NCI-H1436 (cell line): ENCODE measurements at places on chromosomes 4 and X.

DNA sequence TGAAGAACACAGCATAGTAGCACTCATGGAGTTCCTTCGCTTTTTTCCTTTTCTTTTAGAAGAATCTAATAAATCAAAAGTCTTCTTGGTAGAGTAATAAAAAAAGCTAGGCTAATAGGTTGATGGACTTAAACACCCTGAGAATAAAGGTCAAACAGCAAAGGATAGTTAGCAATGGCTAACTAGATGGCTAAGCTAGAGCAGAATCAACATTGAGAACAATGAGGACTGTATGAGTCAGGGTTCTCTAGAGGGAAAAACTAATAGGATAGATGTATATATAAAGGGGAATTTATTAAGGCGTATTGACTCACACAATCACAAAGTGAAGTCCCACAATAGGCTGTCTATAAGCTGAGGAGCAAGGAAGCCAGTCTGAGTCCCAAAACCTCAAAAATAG is 550.9 kb downstream of the GLUD2 start:
- no peak for DNase-seq

DNA sequence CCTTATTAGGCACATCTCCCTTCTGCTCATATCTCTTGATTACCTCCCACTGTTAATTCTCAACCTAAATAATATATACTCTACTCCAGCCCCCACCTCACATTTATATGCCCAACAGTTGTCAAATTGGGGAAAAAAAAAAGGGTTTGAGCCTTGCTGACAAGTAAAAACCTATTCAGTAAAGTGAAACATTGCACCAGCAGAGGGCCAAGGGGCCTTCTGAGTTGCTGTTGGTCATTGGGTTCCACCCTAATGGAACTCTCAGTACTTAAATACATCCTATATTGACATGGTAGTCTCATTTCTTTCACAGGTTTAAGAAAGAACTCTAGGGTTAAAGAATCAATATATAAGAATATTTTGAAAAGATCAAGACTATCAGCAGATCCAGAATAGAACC is 362.2 kb downstream of the SMARCA1 start:
- no peak for DNase-seq

- DNase-seq: no peak
Observed at GRCh38 chr4:122639181-122639580, 18.3 kb upstream of the IL21 start.

- no peak for DNase-seq
Observed at GRCh38 chr4:185529413-185529812, 5.9 kb downstream of the PDLIM3 start.

DNA sequence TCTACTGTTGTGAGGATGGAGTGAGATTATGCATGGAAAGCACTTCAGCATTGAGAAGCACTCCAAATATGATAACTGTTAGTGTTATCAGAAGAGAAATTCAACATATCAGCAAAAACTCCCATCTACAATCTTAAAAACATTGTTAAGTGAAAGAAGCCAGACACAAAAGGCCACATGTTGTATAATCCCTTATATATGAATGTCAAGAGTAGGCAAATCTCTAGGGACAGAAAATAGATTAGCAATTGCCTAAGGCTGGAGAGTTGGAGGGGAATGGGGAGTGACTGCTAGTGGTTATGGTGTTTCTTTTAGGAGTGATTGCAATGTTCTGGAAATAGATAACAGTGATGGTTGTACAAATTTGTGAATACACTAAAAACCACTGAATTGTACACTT is 122.5 kb upstream of the LNX1 start:
- no peak for DNase-seq

DNA sequence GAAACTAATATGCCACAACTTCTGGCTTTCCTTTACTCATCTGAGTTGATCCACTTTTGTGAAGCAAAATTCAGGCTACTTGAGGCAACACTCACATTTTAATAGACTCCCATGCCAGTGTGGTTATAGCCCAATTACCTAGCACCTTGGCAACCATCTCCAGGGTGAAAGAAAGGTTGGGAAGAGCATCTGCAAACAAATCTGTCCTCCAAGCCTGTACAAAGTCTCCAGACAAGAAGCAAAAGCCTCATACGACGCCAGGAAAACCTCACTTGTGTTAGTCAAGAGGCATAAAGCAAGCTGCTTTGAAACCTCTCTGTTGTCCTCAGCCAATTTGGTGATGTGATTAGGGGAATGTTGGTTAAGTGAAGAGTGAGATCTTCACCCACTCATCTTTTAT is 246.6 kb downstream of the THOC2 start:
- DNase-seq: no peak

DNA sequence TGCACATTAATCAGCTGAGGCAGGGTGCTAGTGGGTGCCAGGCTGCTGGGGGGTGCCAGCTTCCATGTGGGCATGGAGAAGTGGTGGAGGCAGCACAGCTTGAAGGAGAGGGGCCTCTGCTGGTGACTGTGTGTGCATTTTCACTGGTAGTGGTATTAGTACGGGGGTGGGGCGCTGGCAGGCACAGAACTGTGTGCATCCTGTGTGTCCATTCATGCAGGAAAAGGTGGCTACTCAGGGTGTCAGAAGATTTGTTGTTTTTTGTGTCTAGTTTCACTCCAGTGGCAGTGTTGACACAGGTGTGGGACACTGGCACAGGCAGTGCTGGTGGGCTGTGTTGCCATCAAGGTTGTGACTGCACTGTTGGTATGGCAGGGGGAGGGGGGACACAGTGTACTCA is 1303.6 kb downstream of the FAM133A start:
- DNase-seq: no peak

- no peak for DNase-seq
Observed at GRCh38 chr4:186765138-186765537, 41.5 kb upstream of the FAT1 start.

GRCh38 chr4:145954924-145955339 is 16.3 kb upstream of the ZNF827 start:
- no peak for DNase-seq

DNA sequence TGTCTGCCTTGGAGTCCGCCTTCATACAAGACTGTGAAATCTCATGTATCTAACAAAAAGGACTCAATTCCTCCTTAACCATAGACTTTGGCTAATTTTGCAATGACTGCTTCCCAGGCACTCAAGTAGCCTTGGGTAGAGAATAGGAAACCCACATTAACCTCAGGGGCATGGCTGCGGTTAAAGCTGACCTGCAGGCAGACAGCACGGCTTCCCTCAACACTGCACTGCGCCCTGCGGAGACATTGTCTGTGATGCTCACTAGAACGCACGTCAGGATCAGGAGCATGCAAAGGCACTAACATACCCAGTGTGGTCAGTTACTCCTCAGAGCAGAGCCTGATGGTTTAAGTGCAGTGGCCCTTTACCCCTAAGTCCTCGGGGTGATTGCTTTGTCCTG is 10.3 kb upstream of the GPR143 start:
- DNase-seq: no peak

- no peak for DNase-seq
Observed at GRCh38 chrX:8304668-8305067, 133.6 kb upstream of the VCX2 start.

GRCh38 chr4:1764670-1765069 is 28.4 kb upstream of the FGFR3 start:
- DNase-seq: no peak

- no peak for DNase-seq
Observed at GRCh38 chrX:10929747-10930146, 181.4 kb upstream of the HCCS start.

DNA sequence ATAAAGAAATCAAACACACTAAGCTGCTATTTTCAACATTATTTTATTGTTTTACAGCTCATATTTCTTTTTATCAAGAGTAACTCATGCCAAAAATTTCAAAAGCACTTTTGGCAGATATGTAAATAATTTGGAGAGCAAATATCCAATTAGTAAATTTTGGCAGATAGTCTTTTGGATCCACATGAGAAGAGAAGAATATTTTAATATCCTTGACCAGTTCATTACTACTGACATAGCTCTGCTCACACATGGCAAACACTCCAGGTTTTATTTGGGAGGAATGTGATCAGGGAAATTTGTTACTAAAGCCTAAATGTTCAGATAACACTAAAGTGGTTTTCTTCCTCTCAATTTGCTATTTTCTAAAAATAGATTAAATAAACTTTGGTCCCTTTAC is 1054.3 kb downstream of the FAT4 start:
- no peak for DNase-seq

- no peak for DNase-seq
Observed at GRCh38 chr4:2273221-2273620, 11.3 kb upstream of the MXD4 start.

GRCh38 chr4:5756271-5756670 is 45.3 kb downstream of the EVC start:
- no peak for DNase-seq

DNA sequence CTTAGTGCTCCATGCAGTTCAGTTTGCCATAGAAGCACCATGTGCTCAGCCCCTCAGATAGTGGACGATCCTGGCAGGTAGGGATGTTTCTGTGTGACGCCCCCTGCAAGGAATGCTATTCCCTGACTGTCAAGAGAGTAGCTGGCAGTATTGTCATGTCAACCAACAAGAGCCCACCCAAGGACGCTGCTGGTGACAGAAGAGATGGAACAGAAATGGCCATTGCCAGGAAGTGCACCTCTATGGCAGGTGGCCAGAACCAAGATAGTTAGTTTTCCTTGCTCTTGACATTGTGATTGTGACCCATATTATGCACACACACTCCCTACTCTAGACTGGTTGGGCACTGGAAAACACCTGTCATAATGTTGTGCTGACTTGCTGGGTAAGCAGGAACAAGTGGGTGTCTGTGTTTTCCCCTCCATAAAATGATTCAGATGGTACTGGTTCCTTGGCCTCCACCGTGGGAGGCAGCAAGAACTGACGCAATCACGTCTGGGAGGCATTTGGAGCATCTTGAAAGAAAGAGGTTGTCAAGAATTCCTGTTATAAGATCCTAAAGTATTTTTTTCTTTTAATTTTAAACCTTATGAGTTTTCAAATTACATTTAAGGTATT is 507.9 kb downstream of the MID1IP1 start:
- no peak for DNase-seq

DNA sequence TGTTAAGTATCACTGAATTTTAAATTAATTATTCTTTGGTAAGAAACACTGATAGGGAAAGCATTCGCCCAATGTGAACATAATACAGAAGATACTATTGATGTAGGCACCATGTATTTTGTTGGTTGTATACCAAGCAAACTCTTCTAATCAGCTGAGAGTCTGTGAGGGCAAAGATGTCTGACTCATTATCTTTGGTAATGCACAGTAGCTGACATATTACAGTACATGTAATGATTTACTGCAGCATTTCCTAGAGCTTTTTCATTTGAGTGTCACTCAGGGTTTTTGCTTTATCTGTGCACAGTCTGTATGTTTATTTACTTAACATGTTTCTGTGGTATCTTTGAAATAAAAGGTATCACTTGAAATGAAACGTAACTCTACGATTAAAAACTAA is 49.2 kb downstream of the CENPVL3 start:
- DNase-seq: no peak

DNA sequence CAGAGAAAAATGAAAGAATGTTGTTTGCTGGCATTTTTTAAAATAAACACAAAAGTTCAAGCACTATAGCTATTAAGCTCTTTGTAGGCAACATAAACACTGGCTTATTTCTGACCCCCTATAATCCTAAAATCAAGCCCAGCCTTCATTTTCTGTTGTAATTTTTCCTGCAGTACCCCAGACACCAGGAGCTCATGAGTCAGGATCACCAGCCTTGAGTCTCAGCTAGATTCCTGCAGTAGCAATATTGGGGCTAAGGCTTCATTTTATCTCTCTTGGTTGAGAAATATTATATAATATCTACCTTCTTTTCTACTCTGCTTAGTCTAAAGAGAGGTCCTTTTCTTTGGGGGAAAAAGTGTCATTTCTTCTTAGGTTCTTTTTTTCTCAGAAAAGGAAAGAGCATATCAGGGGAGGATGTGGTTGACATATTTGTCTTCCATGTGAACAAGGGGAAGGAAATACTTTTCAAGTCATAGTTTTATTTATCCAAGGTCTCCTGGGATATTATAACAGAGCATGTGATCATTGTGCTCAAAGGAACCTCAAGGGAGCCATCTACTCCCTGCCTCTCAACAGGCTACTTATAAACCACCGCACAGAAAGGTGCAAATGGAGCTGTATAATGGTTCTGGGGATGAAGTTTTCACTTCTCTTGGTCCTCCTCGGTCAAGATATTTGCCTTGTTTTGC is 678.3 kb upstream of the NR3C2 start:
- no peak for DNase-seq

DNA sequence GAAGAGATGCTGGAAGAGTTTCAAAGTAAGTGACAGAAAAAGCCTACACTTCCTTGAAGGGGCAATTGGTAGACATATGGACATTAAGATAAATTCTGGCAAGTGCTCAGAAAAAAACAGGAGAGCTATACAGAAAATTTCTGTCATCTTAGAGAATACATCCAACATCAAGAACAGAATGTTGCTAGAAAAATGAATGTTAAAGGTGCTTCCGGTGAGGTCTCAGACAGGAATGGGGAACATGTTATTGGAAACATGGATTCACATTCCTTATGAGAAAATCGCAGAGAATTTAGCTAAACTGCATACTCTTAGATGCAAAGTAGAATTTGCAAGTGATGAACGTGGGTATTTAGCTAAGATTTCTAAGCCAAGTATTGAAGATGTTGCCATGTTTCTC is 9.5 kb downstream of the XAGE1B start:
- no peak for DNase-seq

DNA sequence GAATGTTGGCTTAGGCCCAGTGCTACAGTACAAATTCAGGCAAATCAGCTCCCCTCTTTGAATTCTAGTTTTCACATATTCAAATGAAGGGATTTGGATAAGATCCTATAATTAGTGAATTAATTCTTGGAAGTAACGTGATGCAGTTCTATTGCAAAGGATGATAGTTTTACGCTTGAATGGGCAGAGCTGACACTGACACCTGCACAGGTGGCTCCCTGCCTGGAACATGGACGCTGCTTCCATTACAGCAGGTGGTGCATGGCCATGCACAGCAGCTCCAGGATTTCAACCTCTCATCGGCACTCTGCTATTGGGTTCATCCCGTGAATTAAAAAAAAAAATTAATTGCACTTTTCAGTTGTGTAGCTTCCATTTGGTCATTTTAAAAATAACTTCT is 28.4 kb upstream of the RPS6KA6 start:
- peak; percentile 29 for DNase-seq

DNA sequence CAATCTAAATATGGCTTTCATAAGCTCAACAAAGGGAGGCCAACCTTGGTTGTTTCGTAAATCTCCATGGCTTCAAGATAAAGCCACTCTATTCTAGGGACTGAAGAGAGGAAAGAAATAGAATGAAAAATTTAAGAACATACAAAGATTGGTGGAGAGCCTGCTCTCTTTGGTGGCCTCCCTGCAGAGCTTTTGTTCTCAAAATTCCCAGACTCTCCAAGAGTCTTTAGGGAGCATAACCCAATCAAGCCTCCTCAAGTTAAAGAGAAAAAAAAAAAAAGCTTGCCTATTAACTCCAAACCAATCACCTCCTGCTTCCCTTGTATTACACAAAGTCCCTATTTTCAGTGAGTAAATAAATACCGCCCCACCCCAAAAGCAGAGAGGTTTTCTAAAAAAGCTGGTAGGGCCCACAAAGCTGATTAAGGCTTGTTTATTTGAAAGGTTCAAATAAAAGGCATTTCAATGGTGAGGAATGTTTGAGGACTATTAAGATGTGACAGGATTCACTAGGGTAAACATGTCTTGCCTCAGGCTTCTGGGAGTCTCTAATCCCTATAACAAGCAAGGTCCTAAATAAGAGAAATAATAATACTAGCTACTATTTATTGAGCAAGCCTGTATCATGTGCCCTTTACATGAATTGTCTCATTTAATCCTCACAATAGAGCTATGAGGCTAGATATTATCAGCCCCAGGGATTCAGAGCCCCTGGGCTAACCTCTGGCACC is 71.6 kb downstream of the GPC3 start:
- DNase-seq: no peak

- no peak for DNase-seq
Observed at GRCh38 chrX:102976793-102977495, 39.9 kb downstream of the RAB40AL start.

GRCh38 chr4:163167333-163167626 is 590 bp upstream of the NAF1 start:
- no peak for DNase-seq
